ENCODE measurements at places on chromosomes 16 and 17. TPM values are rescaled to one million over a fixed set of nuclear protein-coding genes. Genes with fewer than 3 reads are reported as not detected.

Gene ZACN
- total RNA-seq, result 0.15 TPM

Gene NPIPA8
- total RNA-seq, result not detected

Gene UMOD
- total RNA-seq, result not detected

Gene TBC1D3B
- 8.1 TPM for total RNA-seq

Gene PRAC2
- not detected for total RNA-seq

Gene CMTM4
- total RNA-seq, result 1.1 TPM

Gene KCNJ18
- not detected for total RNA-seq

Gene JPH3
- not detected for total RNA-seq

Gene CLDN7
- total RNA-seq, result 0.76 TPM

Gene KRTAP1-5
- not detected for total RNA-seq

Gene CHST5
- not detected for total RNA-seq

Gene UBE2G1
- 58.6 TPM for total RNA-seq

Gene TERB1
- not detected for total RNA-seq

Gene MFSD6L
- total RNA-seq, result 0.55 TPM

Gene CIBAR2
- not detected for total RNA-seq
